ENCODE measurements at places on chromosomes 2 and 18.

GRCh38 chr2:160419776-160420505, 73.7 kb downstream of the RBMS1 start:
- DNase-seq = no peak

- DNase-seq = no peak
Measured at GRCh38 chr18:74146756-74147155, 878 bp downstream of the FBXO15 start.

GRCh38 chr2:168499500-168499899, 43.4 kb downstream of the CERS6 start:
- DNase-seq = no peak

DNA sequence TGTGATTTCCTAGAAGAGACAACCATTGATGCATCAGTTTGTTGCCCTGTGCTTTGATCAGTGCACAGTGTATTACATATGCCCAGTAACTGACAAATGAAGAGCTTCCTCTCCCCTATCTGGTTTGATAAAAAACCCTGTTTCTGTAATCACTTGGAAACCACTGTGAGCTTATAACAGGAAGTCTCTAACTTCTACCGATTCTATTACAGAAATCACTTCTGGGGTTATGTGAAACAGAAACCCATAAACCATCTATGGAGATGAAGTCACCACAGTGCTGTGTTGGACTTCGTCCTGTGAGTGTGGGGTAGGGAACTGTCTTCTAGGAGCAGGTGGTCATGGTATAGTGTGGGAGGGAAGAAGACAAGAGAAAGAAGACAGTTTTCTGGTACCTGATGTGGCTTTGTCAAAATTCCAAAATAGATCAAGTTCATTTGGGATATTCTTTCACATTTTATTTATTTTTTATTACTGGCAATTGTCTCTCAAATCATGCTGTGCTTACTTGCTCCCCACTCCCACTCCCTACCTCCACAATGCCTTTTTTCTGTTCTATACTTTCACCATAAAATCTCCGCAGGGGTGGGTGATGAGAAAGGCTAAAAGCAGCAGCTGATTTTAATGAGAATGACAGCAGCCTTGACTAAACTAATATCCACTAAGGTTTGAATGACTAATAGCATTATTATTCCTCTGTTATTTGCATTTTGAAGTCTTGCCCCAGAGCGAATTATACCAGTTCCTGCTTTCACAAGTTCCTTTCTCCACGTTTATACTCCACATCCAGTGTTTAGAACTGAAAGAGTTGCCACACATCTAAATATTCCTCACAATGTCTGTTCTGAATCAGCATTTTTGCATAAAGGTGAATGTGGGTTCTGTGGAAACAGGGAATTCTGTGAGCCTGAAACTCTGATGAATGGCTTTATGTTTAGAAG, 41.7 kb upstream of the RND3 start:
- no peak for DNase-seq

- DNase-seq = no peak
Measured at GRCh38 chr2:209425471-209426071, 1.7 kb downstream of the MAP2 start.

- DNase-seq = no peak
Measured at GRCh38 chr2:70420740-70421139, 118.9 kb upstream of the FAM136A start.

GRCh38 chr2:204313256-204313655, 232.0 kb upstream of the PARD3B start:
- no peak for DNase-seq

- peak; percentile 63 for DNase-seq
Measured at GRCh38 chr18:3261373-3262233, at the start of gene MYL12B. TSS of gene MYL12B (plus strand) at chr18:3262133. CDS start at chr18:3272899, 10,766 bp downstream.

DNA sequence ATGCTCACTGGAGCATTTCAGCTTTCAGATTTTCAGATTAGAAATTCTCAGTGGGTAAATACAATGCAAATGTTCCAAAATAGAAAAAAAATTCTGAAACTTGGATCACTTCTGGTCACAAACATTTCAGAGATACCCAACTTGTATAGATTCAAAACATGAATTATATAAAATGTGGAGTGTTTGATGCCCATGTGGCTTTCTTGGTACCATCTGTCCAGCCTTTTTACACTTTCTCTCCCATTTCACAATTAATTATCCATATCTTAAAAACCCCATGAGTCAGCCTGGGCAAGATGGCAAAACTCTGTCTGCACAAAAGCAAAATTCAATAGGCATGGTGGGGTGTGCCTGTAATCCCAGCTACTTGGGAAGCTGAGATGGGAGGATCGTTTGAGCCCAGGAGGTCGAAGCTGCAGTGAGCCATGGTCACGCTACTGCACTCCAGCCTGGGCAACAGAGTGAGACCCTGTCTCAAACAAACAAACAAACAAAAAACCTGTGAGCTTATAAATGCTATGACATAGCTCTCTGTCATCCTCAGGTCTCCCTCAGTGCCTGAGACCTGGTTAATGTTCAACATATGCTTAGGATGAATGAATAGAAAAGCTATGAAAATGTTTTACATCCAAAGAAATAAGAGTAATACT, 146.3 kb upstream of the TTC39C start:
- DNase-seq = no peak

GRCh38 chr2:219287580-219288265, 8.6 kb downstream of the DNAJB2 start:
- DNase-seq = no peak

- DNase-seq = no peak
Measured at GRCh38 chr2:36885605-36886004, 80.7 kb downstream of the STRN start.

- DNase-seq = no peak
Measured at GRCh38 chr18:9578306-9578705, 36.1 kb downstream of the PPP4R1 start.

DNA sequence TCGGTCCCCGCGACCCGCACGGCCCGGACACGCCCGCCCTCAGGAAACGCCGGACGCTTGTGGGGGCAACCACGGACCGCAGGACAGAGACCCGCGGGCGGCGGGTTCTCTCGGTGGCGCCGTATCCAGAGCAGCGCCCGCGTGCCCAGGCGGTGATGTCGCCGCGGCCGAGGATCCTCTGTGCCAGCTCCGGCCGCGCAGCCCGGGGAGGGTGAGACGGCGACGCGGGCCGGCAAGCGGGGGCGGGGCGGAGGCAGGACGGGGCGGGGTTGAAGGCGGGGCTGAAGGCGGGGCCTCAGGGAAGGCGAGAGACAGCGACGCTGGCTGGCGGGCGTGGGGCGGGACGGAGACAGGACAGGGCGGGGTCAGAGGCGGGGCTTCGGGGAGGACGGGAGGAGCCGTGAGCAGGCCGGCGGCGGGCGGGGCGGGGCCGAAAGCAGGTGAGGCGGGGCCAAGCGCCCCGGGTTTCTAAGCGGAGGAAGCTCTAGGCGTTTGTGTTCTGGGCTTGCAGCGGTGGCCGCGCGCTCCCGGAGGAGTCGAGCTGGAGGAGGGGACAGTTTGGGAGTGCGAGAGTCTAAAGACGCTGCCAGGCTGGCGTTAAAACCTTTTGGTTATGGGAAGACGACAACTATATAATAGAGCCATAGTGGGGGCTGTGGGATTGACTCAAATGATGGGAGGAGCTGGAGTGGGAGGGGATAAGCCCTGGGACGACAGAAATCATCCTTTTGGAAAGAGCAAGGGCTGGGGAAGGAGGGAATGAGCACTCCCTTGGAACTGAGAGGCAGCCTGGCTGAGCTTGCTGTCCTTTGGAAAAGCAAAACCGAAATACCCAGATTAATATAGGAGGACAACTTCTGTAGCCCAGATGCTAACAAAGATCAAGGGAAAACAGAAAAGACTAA, at the start of gene DSEL:
TSS of gene DSEL (minus strand) at position 182 of the 905 bp plus-strand sequence. CDS start 2,112 bp downstream, outside the sequence.
- peak; percentile 99 for DNase-seq

GRCh38 chr18:39380866-39381265, 1815.3 kb upstream of the CELF4 start:
- DNase-seq = no peak

DNA sequence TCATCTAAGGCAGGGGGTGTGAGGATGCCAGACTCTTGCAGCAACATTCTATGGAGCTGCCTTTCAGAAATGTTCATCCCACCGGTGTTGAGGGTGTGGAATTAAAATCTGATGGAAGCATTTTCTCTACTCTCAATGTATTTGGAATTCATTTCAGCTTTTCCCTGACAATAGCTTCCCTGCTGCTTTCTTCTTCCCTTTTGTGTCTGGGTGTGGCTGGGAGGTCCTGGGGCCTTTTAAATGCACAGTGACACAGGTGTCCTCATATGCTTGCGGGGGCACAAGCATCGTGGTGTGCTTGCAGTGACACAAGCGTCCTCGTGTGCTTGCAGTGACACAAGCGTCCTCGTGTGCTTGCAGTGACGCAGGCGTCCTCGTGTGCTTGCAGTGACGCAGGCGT, 43.4 kb upstream of the ASB18 start:
- no peak for DNase-seq

DNA sequence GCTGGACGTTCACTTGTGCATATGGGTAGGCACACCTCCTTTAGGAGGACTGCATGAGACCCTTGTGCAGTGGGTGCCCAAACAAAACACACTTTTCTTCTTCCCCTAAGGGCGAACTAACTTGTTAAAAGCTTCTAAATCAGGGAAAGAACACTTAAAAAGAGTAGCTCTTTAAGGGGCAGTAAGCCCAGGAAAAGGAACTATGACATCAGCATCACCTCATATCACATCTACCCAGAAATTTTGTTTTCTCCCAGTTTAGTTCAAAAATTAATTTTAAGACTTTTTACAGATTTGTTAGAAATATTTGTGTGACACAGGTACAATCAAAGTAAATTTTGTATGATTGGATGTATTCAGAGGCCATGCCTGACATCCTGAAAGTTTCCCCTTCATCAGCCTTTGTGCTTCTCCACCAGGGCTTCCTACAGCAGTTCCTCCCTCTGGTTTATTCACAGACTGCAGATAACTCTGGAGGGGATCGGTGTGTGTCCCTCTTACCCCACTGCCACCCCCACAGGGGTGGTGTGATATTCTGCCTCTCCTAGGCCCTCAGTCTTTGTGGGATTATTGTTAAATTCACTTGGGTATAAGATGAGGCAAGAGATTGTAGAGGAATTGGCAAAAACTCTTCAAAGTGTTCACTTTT, 27.6 kb downstream of the BCL2L11 start:
- no peak for DNase-seq

DNA sequence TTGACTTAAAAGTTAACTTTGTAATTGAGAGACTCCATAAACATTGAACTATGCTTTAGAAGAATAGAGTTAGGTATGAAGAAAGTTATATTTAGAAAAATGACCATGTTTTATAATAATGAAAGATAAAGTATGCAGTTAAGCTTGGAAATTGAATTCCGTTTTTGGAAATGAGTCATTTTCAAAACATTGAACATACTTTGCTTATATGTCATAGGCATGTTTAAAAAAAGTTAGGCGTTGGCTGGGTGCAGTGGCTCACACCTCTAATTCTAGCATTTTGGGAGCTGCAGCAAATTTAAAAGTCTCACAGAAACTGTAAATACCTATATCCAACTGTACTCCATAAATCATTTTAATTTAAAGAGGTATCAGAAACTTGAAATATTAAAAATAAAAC, 607.4 kb downstream of the CBLN2 start:
- DNase-seq = no peak

DNA sequence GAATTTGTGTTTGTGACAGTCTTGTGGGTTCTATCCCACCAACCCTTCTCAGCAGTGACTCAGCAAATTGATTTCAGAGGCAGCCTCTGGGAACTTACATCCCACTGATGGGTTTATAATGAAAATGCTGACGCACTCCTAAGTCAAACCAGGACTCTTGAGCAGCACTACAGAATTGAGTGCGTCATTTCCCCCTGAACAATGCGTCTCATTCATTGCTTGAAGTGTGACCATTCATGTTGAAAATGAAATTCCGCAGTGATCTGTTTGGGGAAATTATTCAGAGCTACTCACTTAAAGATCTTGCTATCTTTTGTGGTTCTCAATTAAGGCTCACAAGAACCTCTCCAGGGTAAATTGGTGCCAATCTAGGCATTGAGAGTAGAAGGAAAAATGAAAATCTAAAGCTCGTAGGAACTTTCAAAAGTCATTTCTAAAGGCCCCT, 417.7 kb upstream of the SLC14A2 start:
- no peak for DNase-seq

- no peak for DNase-seq
Measured at GRCh38 chr2:94984964-94985575, 40.4 kb upstream of the MAL start.

GRCh38 chr2:150784389-150784788, 296.9 kb upstream of the RND3 start:
- DNase-seq = no peak

DNA sequence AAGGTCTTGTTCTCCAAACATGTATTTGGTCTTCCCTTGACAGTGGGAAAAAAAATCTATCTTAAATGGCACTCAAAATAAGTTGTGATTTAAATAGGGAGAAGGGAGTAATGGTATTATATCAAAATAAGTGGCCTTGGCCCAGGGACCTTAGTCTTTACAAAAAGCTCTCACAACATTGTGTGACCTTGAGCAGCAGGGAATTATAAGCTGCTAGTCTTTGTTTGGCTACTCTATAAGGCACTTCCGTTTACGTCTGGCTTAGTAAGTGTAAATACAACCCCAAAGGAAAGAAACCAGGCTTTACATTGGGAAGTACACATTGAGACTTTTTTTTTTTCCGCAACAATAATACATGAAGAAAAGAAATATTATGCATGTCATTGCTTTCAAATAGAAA, 734.0 kb upstream of the LINC00305 start:
- DNase-seq = no peak

- no peak for DNase-seq
Measured at GRCh38 chr2:106956416-106956815, 70.4 kb upstream of the ST6GAL2 start.

- no peak for DNase-seq
Measured at GRCh38 chr18:3998698-3999333, 456.3 kb downstream of the DLGAP1 start.

DNA sequence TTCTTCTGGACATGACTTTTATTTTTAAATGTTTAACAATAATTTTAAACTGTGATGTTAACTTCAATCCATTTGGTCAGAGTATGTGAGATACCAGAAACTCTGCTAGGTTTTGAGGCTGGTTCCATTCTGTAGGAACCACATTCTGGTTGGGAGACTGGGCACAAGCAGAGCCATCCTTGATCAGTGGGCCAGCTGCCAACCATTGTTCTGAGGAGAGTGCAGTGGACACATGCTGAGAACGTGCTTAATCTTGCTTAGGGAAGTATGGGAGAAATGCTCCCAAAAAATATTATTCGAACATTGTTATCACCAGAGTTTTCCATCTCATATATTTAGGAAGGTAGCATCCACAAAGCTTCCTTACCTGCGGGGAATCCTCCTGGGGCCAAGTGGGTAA, 155.8 kb downstream of the RTN4 start:
- DNase-seq = no peak

- no peak for DNase-seq
Measured at GRCh38 chr18:79274823-79275222, 120.9 kb upstream of the NFATC1 start.

DNA sequence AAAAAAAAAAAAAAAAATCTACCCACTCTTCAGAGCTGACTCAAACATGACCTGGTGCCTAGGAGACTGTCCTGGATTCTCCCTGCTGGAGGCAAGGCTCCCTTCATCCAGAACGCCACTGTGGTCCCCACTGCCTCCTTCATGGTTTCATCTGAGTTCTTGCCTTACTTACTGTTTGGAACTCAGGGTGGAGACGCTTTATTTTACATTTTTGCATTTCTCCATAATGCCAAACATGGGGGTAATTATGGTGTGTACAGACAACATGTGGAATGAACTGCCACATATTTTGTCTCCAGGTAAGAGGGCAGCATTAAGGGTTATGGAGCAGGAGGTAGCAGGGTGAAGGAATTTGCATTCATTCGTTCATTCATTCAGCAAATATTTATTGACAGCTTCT, 154.0 kb upstream of the MSH6 start:
- DNase-seq = no peak

- DNase-seq = no peak
Measured at GRCh38 chr2:96072746-96073145, 38.0 kb upstream of the GPAT2 start.

- no peak for DNase-seq
Measured at GRCh38 chr2:45045706-45046105, 36.5 kb upstream of the SIX2 start.
